ENCODE measurements at places on chromosomes 1 and 21.

DNA sequence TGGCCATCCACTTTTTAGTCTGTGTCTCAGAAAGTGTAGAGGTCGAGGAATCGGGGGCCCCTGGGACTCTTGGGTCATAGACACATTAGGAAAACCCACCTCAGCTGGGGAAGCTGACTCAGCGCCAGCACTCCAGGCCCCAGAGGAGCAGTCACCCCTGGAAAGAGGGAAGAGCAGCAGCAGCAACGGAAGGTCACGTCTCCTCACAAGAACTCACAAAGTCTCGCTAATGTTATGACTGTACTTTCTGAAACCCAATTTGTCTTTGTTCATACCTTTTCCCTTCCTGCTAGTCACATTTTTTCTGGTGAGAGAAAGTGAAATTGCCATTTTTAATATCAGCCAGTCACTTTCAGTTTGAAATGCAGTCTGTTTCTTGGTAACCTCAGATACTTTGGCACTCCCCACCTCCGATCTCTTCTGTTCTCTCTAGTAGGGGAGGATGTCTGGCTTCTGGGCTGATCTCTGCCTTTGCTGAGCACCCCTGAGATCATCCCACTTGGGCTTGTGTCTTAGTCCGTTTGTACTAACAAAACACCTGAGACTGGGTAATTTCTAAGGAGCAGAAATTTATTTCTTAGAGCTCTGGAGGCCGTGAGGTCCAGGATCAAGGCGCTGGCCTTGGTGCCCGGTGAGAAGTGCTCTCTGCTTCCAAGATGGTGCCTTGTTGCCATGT is 6.0 kb upstream of the NLRP3 start:
- DNase-seq = no peak

GRCh38 chr21:38455403-38455802 is 42.9 kb downstream of the ERG start:
- DNase-seq = no peak

DNA sequence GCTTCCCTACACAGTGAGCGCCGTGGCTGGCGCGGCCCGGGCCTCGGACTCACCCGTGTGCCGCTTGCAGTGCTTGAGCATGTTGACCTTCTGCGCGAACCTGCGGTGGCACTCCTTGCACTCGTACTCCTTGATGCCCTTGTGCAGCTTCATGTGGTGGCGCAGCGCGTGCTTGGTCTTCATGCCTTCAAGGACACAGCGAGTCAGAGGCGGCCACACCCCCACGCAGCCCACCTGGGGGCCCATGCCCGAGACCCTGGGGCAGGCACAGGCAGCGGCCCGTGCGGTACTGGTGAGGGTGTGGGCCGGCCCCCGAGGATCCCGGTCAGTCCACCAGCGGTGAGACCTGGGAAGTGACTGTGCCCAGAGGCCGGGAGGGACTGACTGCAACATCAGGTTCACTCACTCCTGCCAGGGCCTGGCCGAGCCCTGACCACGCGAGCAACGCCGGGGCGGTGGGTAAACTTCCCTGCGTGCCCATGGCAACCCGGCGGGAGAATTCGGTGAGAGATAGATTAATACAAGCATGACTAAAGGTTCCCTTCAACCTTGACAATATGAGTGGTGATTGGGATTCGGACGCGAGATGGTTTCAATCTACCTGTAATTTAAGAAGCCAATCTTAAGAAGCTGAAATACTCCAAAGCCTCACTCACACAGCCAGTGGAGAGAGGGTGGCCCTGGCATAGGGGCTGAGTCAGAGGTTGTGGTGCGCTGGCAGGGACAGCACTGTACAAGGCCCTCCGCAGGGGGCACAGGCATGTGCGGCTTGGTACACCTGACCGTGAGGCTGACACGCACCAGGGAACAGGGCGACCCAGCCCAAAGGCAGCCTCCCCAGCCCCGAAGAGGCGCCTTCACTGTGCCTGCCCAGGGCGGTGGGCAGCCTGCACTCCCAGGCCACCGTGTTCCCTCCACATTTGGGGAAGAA is 49.1 kb upstream of the RIPK4 start:
- DNase-seq = no peak

DNA sequence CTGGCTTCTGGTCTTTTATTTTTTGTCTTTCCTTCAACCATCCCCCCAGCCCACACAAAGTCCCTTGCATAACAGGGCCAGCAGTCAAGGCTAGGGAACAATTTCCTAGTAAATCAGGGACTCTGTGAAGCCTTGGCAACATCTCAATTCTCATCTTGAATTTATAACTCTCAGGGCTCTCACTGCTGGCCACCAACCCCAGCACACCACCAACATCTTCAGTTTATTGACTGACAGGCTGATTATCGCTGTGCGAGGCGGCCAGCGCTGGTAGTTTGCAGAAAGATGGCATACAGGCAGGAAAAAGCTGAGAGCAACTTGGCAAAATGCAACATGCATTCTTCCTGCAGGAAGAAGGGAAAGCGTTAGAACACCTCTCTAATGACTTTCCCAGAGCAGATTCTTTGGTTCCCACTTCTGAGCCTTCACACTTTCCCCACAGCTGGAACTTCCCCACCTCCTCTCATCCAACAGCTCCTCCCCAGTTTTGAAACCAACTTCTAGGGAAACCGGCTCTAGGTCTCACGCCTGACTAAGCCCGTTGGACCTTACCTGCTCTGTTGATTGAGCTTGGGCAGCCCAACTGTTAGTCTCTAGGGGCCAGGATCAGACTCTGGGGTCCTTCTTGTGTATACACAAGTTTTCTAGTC is 26.3 kb upstream of the CSF1 start:
- DNase-seq = no peak

GRCh38 chr1:67611846-67612245 is 73.2 kb upstream of the GADD45A start:
- DNase-seq = no peak

GRCh38 chr1:27601771-27602461 is 2.0 kb downstream of the AHDC1 start:
- DNase-seq = peak; percentile 42

GRCh38 chr1:67723620-67724019 is 38.6 kb downstream of the GADD45A start:
- peak; percentile 66 for DNase-seq

DNA sequence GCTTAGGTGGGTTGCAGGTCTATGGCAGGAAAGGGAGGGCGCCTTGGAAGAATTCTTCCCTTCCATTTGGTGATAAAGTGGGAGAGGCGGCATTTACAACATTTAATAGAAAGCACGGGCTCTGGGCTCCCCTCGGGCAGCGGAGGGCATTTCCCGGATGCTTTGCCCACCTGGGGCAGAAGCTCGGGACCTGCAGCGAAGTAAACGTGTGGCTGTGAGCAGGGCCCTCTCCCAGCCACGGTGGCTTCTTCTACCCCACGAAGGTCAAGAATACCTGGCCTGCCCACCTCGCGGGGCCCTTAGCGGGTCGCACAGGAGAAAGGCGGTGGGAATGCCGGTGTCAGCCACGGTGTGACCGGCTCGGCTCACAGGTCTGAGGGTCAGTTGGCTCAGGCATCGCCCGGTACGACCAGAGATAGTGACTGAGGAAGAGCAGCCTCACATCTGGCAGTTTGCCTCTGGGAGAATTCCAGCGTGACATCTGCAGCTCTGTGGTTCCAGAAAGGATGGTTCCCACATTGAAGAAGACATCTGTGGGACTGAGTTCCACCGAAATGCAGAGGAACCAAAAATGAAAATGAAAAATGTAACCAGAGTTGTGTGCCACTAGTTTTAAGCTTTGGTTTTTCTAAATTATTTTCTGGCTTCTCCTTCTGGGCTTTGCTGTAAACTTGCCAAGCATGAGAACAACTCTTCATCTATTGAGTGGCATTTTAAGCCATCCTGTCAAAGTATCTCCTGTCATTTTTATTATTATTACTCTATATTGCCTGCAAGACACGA is 720 bp upstream of the F3 start:
- no peak for DNase-seq
